Prostate gland (tissue), 2 donors: ENCODE measurements at places on chromosomes 2 and 18. TPM values are rescaled to one million over a fixed set of nuclear protein-coding genes. Genes with fewer than 3 reads are reported as not detected.

- H3K4me3 ChIP-seq, result no peak overlapping the region
- no peak for DNase-seq
These were observed 74.8 kb upstream of the RGPD4 start for GRCh38 chr2:107751936-107752335.

DNA sequence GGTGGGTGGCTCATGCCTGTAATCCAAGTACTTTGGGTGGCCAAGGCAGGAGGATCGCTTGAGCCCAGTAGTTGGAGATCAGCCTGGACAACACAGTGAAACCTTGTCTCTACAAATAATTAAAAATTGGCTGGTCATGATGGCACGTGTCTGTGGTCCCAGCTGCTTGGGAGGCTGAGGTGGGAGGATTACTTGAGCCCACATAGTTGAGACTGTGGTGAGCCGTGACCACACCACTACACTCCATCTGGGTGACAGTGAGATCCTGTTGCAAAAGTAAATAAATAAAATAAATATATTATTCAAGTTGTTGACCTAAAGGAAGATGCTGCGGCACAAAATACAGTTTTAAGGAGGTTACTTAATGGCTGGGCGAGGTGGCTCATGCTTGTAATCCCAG, 72.7 kb downstream of the LAMA3 start:
- no peaks in the 10 kb centered on the region for H3K27me3 ChIP-seq
- H3K4me3 ChIP-seq, result no peak overlapping the region
- DNase-seq, result no peak
- no peaks in the 10 kb centered on the region for H3K4me1 ChIP-seq

The HOXD12 gene
- total RNA-seq, result 0.36 TPM

- no peak overlapping the region for H3K4me3 ChIP-seq
- no peaks in the 10 kb centered on the region for H3K36me3 ChIP-seq
- DNase-seq, result no peak
- no peak overlapping the region for H3K27ac ChIP-seq
These were observed 113.3 kb upstream of the ACVR1C start for GRCh38 chr2:157741819-157742484.

The TRIM43 gene
- 2.4 TPM for total RNA-seq

GRCh38 chr2:172647439-172647838, 88.2 kb upstream of the RAPGEF4 start:
- peaks cover 3% of the 10 kb centered on the region for H3K27me3 ChIP-seq
- H3K4me1 ChIP-seq, result no peaks in the 10 kb centered on the region
- H3K27ac ChIP-seq, result no peak overlapping the region
- no peak overlapping the region for H3K4me3 ChIP-seq

DNA sequence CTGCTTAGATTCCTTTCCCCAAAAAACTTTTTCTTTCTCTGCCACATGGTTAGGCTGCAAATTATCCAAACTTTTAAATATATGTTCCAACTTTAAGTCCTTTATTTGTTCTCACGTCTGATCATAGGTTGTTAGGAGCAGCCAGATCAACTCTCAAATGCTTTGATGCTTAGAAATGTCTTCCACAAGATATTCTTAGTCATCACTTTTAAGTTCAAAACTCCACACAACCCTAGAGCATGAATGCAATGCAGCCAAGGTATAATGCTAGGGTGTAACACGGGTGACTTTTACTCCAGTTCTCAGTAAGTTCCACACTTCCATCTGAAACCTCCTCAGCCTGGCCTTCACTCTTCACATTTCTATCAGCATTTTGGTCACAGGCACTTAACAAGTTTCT, 987.5 kb downstream of the DCDC2C start:
- no peaks in the 10 kb centered on the region for H3K27me3 ChIP-seq
- no peaks in the 10 kb centered on the region for H3K4me1 ChIP-seq
- DNase-seq, result no peak
- H3K27ac ChIP-seq, result no peak overlapping the region
- no peak overlapping the region for H3K4me3 ChIP-seq
- no peaks in the 10 kb centered on the region for H3K36me3 ChIP-seq

GRCh38 chr2:126809340-126809739, 89.3 kb upstream of the TEX51 start:
- no peaks in the 10 kb centered on the region for H3K4me1 ChIP-seq
- no peak for DNase-seq

The PELI1 gene
- 16.9 TPM for total RNA-seq

DNA sequence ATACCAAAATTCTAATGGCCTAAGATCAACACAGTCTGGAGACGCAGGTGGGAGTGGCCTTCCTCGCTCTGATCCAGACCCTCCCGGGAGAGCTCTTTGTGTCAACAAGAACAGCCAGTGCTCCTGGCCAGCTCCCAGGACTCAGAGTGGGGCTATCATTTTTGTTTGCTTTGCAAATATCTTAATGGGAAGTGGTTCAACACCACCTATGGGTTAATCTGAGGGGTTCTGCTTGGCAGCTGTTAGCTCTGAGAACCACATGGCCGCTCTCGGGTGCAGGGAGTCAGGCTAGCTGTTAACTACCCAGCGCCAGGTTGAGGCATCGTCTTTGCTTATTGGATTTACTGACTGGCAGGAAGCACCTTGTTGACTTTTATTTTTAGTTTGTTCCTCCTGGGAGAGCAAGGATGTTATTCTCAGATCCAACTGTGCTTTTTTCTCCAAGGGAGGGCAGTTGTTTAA, 184.8 kb upstream of the SP5 start:
- peak; percentile 90 for DNase-seq
- H3K27ac ChIP-seq, result peak overlapping the region; percentile 55
- H3K4me1 ChIP-seq, result peaks cover 9% of the 10 kb centered on the region
- no peaks in the 10 kb centered on the region for H3K36me3 ChIP-seq
- H3K4me3 ChIP-seq, result no peak overlapping the region
- H3K27me3 ChIP-seq, result no peaks in the 10 kb centered on the region

DNA sequence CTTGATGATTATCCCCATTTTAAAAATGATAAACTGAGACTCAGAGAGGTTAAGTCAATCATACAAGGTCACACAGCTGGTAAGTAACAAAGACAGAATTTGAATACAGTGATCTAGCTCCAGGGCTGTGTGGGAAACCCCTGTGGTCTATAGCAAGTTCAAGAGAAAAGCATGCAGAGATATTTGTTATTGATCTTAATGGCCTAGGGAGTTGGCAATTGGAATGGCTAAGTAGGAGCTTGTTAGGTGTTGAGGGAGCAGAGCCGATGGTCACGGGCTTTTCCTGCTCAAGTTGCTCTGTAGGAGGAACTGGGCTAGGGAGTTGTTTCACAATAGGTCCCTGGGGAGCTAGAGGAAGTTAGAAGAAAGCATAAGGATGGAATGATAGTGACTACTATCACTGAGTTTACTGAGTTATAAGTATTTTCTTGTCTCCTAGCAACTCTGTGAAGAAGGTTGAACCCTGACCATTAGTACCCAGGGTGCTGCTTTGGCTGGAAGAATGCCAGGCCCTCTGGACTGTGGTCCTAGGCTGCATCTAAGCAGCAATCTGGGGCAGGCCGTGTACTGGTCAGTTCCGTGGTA, 30.0 kb downstream of the RNF125 start:
- H3K27ac ChIP-seq, result no peak overlapping the region
- H3K4me3 ChIP-seq, result no peak overlapping the region
- no peak for DNase-seq
- H3K36me3 ChIP-seq, result no peaks in the 10 kb centered on the region

- H3K36me3 ChIP-seq, result no peaks in the 10 kb centered on the region
- H3K4me1 ChIP-seq, result no peaks in the 10 kb centered on the region
- H3K27me3 ChIP-seq, result no peaks in the 10 kb centered on the region
- no peak overlapping the region for H3K27ac ChIP-seq
- DNase-seq, result peak; percentile 36
These were observed 56.1 kb downstream of the SF3B1 start for GRCh38 chr2:197378494-197379307.

The LRATD1 gene
- 123 TPM for total RNA-seq

The CRYGC gene
- not detected for total RNA-seq

GRCh38 chr2:49255409-49255971, 101.2 kb upstream of the FSHR start:
- H3K4me3 ChIP-seq, result no peak overlapping the region
- no peaks in the 10 kb centered on the region for H3K4me1 ChIP-seq
- H3K27me3 ChIP-seq, result no peaks in the 10 kb centered on the region
- no peaks in the 10 kb centered on the region for H3K36me3 ChIP-seq
- DNase-seq, result peak; percentile 33

The MATN3 gene
- total RNA-seq, result 1.2 TPM

The POTEJ gene
- 16.7 TPM for total RNA-seq

DNA sequence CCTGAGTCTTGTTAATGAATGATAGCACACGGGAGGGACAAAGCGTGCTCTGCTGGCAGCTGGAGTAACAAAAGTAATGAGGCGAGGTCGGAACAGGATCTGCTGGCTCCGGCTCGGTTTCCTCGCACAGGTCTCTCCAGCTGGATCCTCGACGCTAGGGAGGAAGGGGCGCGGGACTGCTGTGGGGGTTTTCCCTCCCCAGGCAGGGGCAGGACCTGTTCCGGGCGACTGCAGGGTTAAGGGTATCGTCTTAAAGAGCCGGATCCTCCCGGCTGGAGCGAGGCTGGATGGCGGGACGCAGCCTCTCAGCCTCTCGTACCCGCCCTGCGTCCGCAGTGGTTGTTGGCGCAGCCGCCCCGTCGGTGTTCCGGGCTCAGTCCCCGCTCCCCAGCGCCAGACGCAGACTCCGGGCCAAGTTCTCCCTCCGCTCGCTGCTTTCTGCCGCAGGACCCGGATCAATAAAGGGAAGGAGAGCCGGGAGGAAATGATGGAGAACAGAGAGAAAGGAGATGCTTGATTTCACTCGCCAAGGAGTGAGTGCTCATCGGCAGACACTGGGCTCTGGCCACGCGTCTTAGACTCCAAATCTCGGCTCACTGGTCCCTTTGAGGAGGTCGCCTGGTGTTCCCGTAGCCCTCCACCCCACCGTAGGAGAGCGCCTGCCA, 1.1 kb upstream of the LIPG start:
- H3K27ac ChIP-seq, result peak overlapping the region; percentile 14
- peak overlapping the region; percentile 21 for H3K4me3 ChIP-seq
- no peaks in the 10 kb centered on the region for H3K27me3 ChIP-seq
- no peaks in the 10 kb centered on the region for H3K36me3 ChIP-seq

The CHRNG gene
- not detected for total RNA-seq

DNA sequence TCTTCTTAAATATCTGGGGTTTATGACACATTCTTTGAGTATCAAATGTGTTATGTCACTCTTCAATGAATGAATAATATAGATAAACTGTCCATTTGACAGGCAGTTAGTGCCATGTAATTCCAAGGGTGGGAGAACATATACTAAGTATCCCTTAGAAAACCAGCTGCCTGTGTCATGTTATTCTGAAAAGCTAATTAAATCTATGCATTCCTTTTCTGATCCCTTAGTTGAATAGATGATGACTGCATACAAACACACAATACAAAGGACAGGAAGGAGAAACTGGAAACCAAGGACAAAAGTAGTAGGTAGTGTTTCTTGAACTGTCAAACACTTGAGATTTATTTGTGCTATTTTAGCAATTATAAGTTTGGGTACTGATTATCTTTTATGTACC, 8.3 kb downstream of the ARHGAP28 start:
- H3K4me3 ChIP-seq, result no peak overlapping the region
- no peak overlapping the region for H3K27ac ChIP-seq
- H3K36me3 ChIP-seq, result no peaks in the 10 kb centered on the region
- peaks cover 4% of the 10 kb centered on the region for H3K4me1 ChIP-seq
- no peak for DNase-seq

The AGXT gene
- total RNA-seq, result not detected

The EVX2 gene
- total RNA-seq, result 1.2 TPM

DNA sequence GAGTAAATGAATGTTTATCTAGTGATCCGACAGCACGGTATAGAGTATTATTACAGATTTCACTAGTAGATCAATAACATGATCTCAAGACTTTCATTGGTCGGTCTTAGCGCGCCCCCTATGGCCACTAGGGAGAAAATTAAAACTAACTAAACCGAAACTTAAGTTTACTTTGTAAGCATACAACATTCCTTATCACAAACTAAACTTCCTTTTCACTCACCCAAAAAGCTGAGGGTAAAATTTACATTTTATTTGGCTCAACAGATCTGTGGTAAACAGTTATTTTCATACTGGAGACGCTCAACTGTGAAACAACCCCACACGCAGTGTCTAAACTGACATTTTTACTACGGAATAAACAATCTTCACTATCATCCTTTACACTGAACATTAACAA, 215.6 kb upstream of the MAP2 start:
- no peaks in the 10 kb centered on the region for H3K4me1 ChIP-seq
- H3K27me3 ChIP-seq, result no peaks in the 10 kb centered on the region
- DNase-seq, result peak; percentile 4
- H3K4me3 ChIP-seq, result no peak overlapping the region

The KIAA2012 gene
- not detected for total RNA-seq

DNA sequence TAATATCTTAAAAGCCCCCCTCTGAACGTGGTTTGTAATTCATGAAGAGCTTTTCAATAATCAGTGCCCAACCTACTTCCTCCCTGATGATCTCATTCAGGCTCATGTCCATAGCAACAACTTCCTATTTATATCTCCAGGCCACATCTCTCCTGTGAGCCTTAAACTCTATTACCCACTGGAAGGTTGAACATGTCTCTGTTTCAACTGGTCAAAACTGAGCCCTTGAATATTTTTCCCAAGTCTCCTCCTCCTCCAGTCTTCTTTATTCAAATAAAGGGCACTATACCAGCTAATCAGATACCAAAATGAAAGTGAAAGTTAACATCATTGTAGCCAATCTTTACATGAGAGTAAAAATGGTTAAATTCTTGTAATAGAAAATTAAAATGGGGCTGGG, 63.7 kb upstream of the ITGA4 start:
- DNase-seq, result no peak
- no peaks in the 10 kb centered on the region for H3K4me1 ChIP-seq
- no peaks in the 10 kb centered on the region for H3K27me3 ChIP-seq
- no peaks in the 10 kb centered on the region for H3K36me3 ChIP-seq

- H3K4me1 ChIP-seq, result peaks cover 7% of the 10 kb centered on the region
- H3K36me3 ChIP-seq, result no peaks in the 10 kb centered on the region
- no peaks in the 10 kb centered on the region for H3K27me3 ChIP-seq
- H3K4me3 ChIP-seq, result peak within 1 kb of the TSS; percentile 86
- peak; percentile 89 for DNase-seq
These were observed at the start of gene DTNB for GRCh38 chr2:25673300-25674076. TSS of gene DTNB (minus strand) at chr2:25673577. CDS start at chr2:25652660, 20,917 bp downstream.

- H3K4me1 ChIP-seq, result no peaks in the 10 kb centered on the region
- no peak overlapping the region for H3K27ac ChIP-seq
- no peak overlapping the region for H3K4me3 ChIP-seq
- no peaks in the 10 kb centered on the region for H3K27me3 ChIP-seq
These were observed 88.0 kb upstream of the NFU1 start for GRCh38 chr2:69525261-69525660.

The ESPNL gene
- total RNA-seq, result 0.68 TPM

- no peaks in the 10 kb centered on the region for H3K4me1 ChIP-seq
- H3K27ac ChIP-seq, result peak overlapping the region; percentile 79
These were observed 1.3 kb downstream of the KCTD1 start for GRCh38 chr18:26546875-26547645.

The HOXD4 gene
- total RNA-seq, result 6.7 TPM

DNA sequence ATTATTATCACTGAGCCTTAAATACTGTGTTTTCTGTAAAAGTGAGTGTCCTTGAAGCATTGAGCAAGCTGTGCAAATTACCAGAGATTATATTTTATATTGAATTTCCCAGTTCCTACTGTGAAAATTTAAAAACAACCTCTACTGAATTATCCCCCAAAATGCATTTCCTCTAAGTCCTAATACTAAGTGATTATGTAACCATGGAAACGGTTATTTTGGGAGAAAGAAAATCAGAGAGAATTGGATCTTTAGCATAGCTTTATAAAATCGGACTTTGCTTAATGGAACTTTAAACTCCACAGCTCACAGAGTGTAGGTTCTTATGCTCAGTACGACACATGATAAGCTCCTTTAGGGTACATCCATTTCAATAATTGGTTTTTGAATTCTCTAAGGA, 19.3 kb upstream of the CHMP1B start:
- no peaks in the 10 kb centered on the region for H3K36me3 ChIP-seq
- no peak for DNase-seq
- H3K27ac ChIP-seq, result no peak overlapping the region
- no peaks in the 10 kb centered on the region for H3K27me3 ChIP-seq

The LYG1 gene
- total RNA-seq, result 2.8 TPM
